Esophagus squamous epithelium (tissue), 5 donors: ENCODE measurements at places on chromosomes 4 and X.

- DNase-seq, result no peak
Measured at GRCh38 chr4:1413204-1413663, 7.0 kb upstream of the NKX1-1 start.

DNA sequence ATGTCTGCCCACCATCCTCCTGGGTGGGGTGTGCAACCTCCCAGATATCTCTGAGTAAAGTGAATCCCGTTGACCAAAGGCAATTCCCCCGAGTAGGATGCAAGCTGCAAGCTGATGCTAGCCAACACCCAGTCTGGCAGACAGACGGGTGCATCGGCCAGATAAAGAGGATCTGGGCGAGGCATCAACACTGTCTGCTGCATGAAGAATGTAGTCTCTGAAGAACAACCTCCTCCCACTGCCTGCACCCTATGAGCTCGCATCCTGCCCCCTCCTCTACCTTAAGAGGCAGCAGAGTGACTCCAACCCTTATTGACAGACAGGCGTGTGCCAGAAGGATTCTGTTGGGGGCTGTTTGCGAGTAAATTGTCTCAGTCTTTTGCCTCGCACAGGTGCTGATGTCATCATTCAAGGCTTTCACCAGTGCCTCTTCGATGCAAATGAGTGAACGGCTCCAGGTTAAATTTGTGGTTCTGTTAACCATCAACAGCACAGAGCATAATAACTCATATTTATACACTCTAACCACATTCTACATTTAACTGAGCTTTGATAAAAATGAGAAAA lies 546.9 kb downstream of the BCOR start:
- DNase-seq, result no peak

DNA sequence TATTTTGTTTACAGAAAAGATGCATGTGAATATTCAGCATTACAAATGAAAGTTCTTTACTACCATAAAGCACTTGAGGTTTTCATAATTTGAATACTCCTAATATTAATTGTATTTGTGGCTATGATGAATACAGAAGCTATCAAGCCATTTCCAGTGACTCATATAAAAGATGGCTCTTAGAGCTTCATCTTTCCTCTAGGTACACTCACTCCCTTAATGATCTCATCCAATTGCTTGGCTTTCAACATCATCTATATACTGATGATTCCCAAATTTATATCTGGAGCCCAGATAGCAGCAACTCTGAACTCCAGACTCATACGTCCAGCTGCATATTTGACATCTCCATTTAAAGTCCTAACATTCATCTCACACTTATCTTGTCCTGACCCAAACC lies 183.4 kb upstream of the FAM241A start:
- DNase-seq, result no peak

- DNase-seq, result no peak
Measured at GRCh38 chr4:132642016-132642817, 506.9 kb upstream of the PCDH10 start.
